SW480 (cell line): ENCODE measurements at places on chromosomes 2 and 18.

- DNase-seq: no peak
Observed at GRCh38 chr2:179860255-179861026, 971 bp downstream of the ZNF385B start.

DNA sequence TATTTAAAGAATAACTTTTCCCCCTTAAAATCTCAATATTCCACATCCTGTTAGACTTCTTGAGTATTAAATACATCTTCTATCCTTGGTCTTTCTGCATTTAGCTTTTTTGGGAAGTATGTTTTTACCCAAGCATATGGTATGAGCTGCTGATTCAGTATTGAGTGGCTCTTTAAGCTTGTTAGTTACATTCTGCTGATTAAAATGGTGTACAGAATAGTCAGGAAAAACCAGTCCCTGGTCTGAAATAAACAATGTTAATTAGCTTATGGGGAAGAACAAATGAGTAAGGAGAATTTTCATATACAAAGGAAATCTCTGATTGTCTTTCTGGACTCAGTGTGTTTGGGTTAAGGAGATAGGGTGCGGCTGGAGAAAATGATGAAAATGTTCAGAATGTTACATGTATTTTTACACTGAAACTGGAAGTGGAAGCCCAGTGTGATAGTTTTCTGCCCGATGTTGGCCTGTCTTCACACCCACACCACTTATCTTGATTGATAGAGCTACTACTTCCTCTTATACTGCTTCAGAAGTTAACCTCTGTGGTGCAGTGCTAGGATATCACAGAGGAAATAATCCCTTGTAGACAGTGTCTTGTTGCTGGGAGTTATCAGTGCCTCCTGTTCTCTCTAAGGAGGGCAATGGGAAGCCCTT lies 84.0 kb downstream of the MSH2 start:
- no peak for DNase-seq

- no peak for DNase-seq
Observed at GRCh38 chr2:238986491-238987351, 138.8 kb downstream of the TWIST2 start.

- DNase-seq: no peak
Observed at GRCh38 chr2:112143150-112143549, 5.0 kb downstream of the FBLN7 start.

DNA sequence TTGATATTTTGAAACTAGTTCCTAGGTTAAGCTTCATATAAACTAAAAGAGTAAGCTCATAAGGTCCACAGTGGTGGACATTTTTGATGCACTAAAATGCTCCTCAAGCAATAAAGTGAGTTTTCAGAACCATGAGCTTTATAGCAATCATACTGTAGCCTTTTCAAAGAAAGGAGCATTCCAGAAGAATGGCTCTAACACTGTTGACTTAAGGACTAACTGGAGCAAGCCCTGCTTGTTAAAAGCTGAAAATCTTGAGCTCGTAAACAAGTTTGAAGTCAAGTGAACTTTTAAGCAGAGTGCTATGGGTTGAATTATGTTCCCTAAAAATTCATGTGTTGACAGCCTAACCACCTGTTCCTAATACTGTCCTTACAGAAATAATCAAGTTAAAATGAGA lies 38.0 kb downstream of the KYNU start:
- DNase-seq: no peak

DNA sequence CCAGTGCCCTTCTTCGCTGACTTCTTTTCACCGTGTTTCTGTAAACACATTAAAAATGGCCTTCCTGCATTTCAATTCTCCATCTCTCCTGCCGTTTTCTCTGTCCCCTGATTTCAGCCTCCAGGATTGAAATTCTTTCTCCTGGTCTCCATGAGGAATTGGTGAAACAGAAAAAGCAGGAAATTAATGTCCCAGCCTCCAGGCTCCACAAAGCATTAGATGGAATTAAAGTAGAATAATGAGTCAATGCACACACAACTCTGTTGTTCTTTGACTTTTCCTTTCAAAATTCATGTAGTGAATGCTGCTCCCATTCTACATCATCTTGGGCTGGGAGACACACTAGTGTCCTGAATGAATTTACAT lies 209.5 kb downstream of the KLHL29 start:
- no peak for DNase-seq

DNA sequence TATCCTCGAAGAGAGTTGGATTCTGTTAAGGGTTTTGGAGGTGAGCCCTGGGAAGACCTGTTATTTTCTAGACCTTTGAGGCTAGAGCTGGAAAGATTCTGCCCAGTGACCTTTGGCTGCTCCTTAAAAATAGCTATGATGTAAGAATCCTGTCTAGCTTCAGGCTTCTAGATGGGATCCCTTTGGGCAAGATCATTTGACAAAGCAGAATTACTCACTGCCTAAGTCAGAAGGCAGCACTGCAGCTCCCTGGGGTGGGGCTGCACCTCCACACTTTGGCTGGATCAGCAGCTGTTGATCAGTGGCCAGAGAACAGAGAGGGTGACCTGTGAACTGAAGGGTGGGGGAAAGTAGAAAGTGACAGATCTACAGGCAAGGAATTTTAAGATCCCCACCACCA lies 103.8 kb downstream of the ASAP2 start:
- peak; percentile 30 for DNase-seq

DNA sequence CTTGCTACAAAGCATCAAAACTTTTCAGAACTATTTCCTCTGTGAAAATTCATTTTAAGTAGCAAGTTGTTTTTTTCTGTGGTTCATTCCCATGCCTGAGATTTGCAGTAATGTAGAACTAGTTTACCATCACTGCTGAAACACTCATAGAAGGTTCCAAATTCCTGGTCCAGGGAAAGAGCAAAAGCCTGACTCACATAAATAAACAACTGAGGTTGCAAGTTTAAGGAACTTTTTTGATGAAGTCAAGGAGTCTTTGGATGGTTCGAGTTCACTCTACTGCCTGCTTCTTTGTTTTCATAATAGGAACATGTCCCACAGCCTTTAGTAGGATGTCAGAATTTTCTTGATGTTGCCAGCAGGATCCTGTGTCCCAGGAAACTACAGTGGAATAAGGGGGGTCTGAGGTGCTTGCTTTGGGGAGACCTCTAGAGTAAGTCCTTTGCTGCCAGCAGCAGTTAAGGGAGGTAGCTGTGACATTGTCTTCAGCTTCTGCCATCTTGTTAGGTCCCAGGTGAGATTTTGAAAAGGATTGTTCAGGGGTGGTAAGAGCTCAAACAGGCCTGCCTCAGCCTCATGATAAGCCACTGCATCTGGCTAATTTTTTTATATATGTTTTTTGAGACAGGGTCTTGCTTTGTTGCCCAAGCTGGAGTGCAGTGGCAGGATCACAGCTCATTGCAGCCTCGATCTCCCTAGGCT lies 43.9 kb downstream of the ACSL3 start:
- DNase-seq: no peak

- peak; percentile 68 for DNase-seq
Observed at GRCh38 chr2:85537600-85538506, 1.1 kb upstream of the MAT2A start.

DNA sequence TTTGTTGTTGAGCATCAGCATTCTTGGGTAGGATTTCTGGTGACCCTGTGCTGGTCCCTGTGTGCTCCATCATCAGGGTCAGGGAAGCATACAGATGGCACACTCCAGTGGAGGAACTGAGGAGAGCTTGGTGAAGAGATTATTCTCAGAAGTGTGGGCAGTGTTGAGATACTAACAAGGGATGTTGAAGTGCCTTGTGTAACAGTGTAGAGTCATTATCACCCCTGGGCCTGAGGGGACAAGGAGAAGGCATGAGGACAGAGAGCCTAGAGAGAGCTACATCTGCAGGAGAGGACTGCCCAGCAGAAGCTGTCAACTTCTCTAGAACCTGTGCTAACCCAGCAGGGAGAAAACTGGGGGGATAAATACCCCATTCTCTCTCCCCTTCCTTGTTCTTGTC lies 189.0 kb downstream of the PLCL1 start:
- no peak for DNase-seq

- DNase-seq: no peak
Observed at GRCh38 chr2:177692783-177693269, 300.3 kb downstream of the AGPS start.

DNA sequence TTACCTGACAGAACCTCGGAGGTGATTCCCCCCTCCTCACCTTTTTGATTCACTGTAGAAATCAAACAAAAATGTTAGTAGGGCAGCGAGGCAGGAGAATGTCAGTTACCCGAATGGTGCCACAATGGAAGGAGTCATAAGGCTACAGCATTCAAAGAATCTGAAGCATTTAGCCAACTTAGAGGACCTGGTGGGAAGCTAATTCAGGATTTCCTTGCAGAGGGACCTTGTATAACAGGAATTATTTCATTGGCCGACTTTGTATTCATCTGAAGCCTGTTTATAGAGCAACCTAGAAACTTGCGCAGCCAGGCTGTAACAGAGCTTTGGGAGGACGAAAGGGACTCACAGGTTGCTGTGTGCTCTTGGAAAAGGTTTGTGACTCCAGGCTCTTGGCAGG lies 129.1 kb upstream of the MMADHC start:
- DNase-seq: no peak

DNA sequence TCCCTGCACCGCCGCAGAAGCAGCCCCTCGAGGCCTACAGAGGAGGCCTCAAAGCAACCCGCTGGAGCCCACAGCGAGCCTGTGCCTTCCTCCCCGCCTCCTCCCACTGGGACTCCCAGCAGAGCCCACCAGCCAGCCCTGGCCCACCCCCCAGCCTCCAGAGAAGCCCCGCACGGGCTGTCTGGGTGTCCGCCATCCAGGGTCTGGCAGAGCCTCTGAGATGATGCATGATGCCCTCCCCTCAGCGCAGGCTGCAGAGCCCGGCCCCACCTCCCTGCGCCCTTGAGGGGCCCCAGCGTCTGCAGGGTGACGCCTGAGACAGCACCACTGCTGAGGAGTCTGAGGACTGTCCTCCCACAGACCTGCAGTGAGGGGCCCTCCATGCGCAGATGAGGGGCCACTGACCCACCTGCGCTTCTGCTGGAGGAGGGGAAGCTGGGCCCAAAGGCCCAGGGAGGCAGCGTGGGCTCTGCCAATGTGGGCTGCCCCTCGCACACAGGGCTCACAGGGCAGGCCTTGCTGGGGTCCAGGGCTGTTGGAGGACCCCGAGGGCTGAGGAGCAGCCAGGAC lies 31.2 kb downstream of the GPC1 start:
- DNase-seq: no peak

GRCh38 chr18:8708670-8709069 lies 3.3 kb downstream of the MTCL1 start:
- no peak for DNase-seq

GRCh38 chr2:76684756-76685155 lies 837.4 kb downstream of the LRRTM4 start:
- no peak for DNase-seq

DNA sequence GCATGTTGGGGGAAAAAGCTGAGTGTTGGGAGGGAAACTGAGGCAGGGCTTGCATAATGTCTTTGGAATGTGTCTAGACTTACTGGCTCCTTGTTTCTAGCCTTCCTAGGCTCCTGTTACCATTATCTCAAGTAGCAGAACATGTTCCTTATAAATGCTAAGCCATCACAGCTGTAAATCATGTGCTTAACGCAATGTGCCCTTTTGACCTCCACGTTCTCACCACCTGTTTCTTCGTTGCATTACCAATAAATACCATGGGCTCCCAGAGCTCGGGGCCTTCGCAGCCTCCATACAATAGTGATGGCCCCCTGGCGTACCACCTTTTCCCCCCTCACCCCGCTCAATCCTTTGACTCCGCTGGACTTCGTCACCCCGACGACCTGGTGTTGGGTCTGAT lies 54.0 kb upstream of the CWC22 start:
- DNase-seq: no peak

DNA sequence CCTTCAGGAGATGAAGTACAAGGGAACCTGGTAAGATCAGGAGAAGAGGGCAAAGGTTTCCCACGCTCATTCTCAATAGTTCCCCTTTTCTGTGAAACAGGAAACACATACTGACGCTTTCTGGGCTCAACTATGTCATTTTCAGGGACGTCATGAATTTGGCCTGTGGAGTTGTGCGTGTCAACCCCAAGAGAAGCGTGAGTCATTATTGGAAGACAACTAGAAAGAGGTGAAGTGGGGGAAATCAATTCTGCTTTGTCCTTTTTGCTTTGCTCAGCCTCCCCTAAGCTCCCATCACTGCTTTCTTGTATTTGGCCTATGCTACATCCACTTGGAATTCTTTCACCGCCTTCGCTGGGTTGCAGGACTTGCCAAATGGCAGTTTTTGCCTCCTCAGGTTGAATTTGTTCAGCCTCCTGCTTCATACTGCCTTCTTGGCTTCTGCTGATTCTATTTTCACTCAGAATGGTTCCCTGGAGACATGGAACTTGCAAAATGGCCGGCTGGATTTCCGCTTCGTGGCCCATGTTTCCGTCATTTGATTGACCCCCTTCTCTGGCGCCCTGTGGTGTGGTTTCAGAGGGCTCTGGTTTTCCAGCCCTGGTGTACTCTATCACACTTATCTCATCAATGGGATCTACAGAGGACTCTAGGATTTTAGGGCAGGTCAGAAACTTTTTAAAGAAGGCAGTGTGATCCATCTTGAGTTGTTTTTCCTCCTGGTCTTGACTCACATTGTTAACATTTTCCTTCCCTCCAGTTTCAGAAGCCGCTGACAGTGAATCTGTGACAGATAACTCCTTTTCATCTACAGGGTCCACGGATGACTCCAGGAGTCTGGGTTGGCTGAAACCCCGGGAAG lies 93.3 kb downstream of the ALPK2 start:
- no peak for DNase-seq

GRCh38 chr2:201257381-201257955 lies 2.9 kb upstream of the CASP8 start:
- DNase-seq: peak; percentile 49

GRCh38 chr2:180077295-180077906 lies 70.3 kb upstream of the CWC22 start:
- DNase-seq: peak; percentile 5

- no peak for DNase-seq
Observed at GRCh38 chr2:187552828-187553681, 1.2 kb downstream of the TFPI start.

DNA sequence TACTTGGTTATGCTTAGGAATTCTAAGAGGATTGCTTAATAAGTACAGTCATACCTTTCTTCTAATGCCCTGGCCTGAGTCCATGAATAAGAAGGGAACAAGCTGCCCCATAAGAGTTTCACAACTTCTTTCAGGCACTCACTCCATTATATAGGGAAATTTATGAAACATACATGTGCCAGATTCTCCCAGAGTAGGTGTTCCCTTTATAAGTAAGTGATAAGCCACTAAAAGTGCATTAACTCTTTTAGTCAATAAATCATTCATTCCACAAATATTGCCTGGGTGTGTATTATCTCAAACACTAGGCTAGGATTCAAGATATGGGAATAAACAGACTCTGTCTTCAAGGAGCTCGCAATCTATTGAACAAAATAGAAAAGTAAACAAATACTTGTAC lies 84.5 kb upstream of the RBBP8 start:
- no peak for DNase-seq

DNA sequence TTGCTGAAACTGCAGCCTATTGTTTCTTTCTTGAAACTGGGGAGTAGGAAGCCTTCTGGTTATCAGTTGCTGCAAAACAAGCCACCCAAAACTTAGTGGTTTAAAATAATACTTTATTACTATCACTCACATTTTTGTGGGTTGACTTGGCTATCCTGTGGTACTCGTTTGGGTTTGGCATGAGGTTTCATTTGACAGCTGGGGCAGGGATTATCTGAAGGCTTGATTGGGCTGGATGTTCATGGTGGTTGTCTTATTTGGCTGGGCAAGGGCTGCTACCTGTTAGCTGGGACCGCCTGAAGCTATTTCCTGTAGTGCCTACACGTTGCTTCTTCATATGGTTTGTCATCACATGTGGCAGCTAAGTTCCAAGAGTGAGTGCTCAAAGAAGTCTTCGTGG lies 122.3 kb downstream of the PLCL1 start:
- no peak for DNase-seq
